ENCODE measurements at places on chromosomes 7 and 10.

- DNase-seq: no peak
These were observed 703.3 kb upstream of the LRRTM3 start for GRCh38 chr10:66222462-66223046.

DNA sequence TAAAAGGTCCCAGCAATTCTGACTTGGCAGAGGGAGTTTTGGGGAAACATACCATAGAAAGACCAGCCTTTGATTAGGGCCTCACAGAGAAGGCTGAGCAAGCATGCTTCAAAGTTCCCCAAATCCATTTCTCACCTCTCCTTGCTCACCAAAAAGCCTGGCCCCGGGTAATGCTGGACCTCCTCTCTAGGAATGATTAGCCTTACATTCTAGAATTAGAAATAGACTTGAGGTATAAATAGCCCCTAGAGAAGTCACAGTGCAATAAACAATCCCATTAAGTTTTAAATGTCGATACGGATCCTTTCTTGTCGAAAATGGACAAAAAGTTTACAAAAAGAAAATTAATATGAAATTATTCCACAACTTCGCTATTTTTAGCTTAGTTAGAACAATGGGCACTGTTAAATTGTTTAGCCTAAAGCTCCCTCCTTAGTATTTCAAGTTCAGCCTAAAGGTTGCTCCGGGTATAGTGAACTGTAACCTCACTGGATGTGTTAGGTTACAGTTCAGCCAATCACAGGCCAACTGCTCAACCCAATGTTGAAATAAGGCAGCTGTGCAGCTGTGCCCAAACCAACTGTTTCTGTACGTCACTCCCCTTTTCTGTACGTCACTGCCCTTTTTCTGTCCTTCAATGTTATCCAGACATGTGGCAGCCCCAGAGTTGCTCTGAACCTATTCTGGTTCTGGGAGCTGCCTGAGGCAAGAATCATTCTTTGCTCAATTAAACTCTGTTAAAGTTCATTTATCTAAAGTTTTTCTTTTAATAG is 7.9 kb upstream of the GSDME start:
- DNase-seq: no peak

- DNase-seq: no peak
These were observed 119.0 kb downstream of the CREB5 start for GRCh38 chr7:28531291-28531690.

DNA sequence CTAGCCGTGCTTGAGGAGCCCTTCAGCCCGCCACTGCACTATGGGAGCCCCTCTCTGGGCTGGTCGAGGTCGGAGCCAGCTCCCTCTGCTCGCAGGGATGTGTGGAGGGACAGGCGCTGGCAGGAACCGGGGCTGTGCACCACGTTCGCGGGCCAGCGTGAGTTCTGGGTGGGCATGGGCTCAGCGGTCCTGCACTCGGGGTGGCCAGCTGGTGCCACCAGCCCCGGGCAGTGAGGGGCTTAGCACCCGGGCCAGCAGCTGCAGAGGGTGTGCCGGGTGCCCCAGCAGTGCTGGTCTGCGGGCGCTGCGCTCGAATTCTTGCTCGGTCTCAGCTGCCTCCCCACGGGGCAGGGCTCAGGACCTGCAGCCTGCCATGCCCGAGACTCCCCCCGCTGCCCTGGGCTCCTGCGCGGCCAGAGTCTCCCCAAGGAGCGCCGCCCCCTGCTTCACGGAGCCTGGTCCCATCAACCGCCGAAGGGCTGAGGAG is 90.8 kb upstream of the NRG3 start:
- no peak for DNase-seq

- no peak for DNase-seq
These were observed 4.4 kb upstream of the SEMA3C start for GRCh38 chr7:80923211-80923612.

DNA sequence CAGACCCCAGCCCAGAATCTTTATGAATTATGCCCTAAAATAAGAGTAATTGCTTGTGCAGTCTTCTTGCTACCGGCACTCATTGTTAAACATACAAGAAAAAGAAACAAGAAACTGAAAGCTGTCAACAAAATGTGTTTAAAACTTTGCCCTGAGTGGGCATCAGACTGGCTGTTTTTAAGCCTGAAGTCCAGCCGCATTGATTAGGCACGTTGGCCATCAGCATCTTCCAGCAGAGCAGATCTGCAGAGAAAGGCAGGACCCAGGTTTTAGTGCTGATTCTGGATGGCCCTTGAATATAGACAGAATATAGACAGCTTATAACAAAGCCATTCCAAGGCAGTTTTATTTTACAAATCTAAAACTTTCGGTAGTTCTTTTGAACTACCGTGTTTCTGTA is 102.8 kb downstream of the POLL start:
- no peak for DNase-seq

- DNase-seq: no peak
These were observed 90.3 kb downstream of the FAM107B start for GRCh38 chr10:14684354-14684753.

- peak; percentile 78 for DNase-seq
These were observed 102.8 kb upstream of the ZNF438 start for GRCh38 chr10:31134311-31134952.

- DNase-seq: no peak
These were observed 7.4 kb upstream of the SAMD8 start for GRCh38 chr10:75103881-75104686.

DNA sequence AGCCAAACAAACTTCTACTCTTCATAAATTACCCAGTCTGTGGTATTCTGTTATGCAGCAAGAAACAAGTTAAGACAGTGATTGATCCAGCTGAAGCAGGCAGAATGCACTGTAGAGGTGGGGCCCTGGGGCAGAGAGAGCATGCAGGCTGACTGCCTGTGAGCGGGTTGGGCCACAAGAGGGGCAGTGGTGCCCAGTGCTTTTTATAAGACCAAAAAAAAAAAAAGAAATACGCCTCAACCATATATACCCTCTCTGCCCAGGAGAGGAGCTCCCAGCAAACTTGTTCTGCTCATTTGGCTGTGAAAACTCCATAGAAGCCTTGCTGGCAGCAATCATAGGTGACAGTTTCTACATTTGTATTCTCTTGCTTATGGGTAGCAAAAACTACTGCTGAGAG is 104.7 kb downstream of the SORBS1 start:
- DNase-seq: no peak

DNA sequence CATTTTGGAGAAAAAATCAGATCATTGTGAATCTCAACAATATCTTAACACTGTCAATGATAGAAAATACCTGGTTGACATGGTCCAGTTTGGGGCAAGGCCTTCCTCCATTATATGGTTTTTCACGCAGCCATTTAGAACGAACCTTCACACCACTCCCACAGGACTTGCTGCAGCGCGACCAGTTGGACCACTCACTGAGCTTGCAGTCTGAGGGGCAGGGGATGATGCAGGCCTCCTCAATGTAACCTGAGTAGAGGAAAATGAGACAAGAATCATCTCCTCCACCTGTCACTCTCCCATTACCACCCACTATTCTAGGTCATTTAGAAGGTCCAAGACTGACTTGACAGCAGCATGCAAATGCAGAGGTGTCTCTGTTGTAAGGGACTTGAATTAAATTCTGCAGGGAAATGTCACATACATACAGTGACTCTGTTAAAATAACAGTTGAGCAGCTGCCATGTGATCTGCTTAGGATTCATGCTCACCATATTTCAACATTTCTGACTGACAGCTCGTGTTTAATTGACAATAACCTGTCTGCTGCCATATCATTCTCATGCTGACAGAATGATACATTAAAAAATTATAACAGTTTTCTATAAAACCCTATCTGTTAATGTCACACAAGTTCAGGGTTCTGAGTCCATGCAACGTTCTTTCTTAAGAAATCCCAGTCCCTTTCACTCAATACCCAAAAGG is 403.0 kb downstream of the THSD7A start:
- no peak for DNase-seq

GRCh38 chr10:23505797-23506465 is 67.1 kb downstream of the OTUD1 start:
- no peak for DNase-seq

GRCh38 chr10:77027576-77027975 is 610.0 kb downstream of the KCNMA1 start:
- DNase-seq: no peak

DNA sequence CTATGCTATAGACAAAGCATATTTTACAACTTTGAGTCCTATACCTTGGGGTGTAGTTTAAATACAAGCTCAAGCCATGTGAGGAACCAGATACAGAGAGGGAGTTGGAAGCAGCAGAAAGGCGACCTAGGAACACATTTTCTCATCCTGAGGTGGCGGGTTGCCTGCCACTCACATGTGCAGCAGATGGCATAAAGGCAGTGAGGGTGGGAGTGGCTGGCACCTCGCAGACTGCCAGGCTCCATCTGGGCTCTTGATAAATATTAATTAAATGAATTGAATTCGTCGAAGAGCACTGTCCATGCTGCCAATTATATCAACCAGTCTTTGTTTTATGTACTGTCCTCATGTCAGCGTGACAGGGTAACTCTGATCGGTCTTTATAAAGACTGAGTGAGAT is 79.0 kb upstream of the SEMA3C start:
- DNase-seq: no peak

- DNase-seq: no peak
These were observed 82.6 kb upstream of the LRRC4 start for GRCh38 chr7:128113839-128114238.

DNA sequence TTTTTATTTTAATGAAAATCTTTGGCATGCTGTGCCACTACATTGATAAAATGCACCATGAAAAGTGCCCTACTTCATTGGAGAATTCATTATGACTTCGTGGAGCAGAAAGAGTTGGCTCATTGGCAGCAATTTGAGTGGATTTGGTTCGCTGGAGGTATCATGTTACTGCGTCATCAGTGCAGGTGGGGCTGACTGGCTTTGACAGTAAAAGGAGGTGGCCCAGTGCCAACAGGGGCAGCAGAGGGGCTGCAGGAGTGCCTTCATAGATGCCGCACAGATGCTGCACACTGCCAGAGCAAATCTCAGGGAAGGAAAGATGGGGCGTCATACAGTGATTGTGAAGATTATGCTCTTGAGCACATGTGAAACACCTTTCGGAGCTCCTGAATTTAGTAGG is 22.2 kb downstream of the FZD1 start:
- DNase-seq: no peak

DNA sequence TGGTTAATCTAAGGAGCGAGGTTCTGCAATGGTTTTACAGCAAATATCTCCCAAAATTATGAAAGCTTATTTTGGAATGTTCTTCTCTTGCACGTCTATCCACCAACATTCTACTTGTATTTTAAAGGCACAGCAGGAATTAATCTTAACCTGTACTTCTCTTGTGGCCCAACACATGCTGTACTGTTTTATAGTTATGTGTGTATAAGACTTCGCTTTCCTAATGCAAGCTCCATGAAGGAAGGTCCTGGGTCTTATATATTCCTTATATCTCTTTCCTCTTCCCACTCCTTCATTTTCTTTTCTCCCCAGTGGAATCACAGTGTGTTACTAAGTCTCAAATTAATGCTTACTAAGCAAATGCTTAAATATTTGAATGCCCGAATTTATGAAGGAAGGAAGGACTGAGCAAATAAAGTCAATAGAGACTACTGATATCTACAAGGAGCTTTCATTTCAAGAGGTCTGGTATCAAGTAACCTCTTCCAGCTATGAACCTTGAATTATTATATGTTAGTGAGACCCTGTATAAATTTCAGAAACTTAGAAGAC is 14.0 kb downstream of the TMEM26 start:
- DNase-seq: no peak

- no peak for DNase-seq
These were observed 1213.2 kb downstream of the XPNPEP1 start for GRCh38 chr10:108709927-108710722.

DNA sequence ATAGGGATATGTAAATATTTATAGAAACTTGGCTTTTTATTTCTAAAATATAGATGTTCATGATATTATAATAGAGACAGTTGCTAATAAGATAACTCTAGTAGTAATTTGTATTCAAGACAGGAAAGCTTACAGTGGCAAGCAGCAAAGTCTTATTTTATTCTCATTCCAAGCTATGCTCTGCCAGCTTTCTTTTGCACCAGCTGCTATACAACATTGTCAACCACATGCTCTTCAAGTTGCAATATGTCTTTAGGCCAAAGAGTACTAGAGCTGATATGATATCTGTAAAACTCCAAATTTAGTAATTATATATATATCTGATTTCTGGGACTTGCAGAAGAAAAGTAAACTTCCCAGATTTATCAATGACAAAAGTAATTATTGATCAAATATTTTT is 350.1 kb downstream of the HGF start:
- no peak for DNase-seq

GRCh38 chr10:94239696-94240095 is 123.0 kb downstream of the NOC3L start:
- no peak for DNase-seq

DNA sequence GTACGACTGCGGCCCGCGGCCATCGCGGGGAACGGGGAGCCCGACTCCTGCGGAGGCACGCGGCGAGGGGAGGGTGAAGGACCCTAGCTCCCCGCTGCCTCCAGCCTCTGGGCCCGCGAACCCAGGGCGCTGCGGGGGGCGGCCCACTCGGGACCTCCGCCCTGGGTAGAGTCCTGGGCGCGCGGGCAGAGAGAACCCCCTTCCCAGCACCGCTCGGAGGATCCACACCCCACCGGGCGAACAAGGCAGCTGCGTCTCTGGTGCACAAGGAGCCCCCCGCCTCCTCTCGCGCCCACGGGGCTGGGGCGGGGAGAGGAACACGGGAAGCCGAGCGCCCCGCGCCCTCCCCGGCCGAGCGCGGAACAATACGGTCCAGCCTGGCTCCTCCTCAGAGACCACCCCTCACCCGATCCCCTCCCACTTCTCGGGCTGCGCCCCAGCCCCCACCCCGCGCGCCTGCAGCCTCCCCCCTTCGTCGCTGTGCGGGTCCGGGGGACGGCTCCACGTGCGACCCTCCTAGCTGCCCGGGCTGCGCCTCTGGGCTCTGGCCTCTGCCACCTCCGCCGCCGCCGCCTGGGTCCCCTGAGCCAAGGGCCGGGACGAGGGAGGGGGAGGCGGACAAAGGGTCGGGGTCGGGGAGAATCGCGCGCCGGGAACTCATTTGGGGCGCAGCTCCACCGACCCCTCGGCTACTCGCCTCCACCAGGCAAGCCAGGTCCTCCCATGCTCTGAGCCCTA is at the start of gene WDR86:
WDR86 (minus strand) TSS at position 372 of the 738 bp plus-strand sequence. CDS start 449 bp downstream, outside the sequence.
- no peak for DNase-seq

DNA sequence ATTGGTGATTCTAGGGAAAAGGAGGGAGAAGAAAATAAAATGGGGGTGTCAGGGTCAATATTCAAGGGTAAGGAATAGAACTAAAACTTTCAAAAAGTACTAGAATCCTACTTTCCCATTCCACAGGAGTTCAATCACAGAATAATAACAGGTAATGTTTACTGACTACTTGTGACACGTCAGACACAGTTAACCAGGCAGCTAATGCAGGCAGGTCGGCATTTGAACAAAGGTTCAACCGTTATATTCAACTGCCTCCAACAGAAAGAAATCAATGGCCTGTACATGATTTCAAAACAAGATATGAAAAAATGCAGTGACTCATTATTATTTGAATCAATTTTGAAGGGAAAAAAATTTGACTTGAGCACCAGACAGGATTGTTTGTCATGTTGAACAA is 3.1 kb downstream of the ASB15 start:
- no peak for DNase-seq

GRCh38 chr7:27303026-27303425 is 60.4 kb downstream of the EVX1 start:
- DNase-seq: no peak

GRCh38 chr7:137820677-137821420 is 25.9 kb downstream of the DGKI start:
- DNase-seq: no peak

Measured in urothelium cell line (cell line).